Activated T-helper 1 cell treated with Interleukin-2 at 50 U/mL for 16 hours (primary cell): ENCODE measurements at places on chromosomes 7 and 10.

DNA sequence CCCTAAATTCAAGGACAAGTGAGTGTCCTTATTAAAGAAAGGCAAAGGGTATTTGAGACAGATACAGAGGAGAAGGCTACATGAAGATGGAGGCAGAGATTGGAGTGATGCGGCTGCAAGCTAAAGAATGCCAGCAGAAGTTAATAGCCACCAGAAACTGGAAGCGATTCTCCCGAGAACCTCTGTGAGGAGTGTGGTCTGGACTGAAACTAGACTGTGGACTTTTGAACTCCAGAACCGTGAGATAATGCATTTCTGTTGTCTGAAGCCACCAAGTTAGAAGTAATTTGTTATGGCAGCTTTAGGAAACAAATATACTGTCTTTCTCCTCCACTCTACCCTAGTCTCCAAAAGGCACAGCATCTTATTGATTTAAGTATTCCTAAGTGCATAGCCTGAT is 80.3 kb upstream of the CREB5 start:
- no peak for DNase-seq

DNA sequence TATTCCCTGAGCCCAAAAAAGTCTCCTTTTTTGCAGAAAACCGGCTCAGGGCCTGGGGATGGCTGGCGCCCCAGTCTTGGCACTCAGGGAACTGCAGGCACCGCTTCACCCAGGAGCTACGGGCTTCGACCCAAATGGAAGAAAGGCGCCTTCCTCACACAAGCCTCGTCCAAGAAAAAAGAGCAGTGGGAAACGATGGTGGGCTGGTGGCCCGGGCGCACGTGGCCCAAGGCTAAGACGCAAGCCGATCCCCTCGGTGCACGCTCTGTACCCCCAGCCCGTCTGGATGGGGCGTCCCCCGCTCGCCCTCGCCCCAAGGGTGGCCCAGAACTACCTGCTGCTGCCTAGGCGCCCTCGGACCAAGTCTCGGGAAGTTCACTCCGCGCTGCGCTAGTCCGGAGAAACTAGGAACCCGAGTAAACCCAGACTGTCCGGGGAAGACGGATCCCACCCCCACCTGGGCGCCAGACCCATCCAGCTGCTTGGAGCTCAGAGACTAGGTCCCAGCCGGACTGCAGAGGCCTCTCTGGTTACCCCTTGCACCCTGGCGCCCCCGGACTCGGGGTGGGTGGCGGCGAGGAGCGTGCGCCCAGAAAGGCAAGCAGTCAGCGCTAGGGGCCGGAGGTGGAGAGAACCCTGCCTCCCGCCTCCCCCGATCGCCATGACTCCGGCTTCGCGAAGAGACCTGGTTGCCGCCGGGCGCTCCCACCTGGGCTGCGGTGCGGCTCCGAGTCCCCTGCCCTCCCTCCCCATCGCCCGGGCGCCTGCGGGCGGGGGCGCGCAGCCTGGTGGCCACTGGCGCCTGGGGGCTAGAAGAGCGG is 76.4 kb downstream of the CALN1 start:
- DNase-seq, result no peak

GRCh38 chr10:57983281-57983791 is 284.4 kb downstream of the IPMK start:
- DNase-seq, result no peak

- DNase-seq, result no peak
These were observed 35.1 kb upstream of the GRID1 start for GRCh38 chr10:86401588-86402282.

- DNase-seq, result no peak
These were observed 16.2 kb downstream of the CAMK2G start for GRCh38 chr10:73858013-73858708.

DNA sequence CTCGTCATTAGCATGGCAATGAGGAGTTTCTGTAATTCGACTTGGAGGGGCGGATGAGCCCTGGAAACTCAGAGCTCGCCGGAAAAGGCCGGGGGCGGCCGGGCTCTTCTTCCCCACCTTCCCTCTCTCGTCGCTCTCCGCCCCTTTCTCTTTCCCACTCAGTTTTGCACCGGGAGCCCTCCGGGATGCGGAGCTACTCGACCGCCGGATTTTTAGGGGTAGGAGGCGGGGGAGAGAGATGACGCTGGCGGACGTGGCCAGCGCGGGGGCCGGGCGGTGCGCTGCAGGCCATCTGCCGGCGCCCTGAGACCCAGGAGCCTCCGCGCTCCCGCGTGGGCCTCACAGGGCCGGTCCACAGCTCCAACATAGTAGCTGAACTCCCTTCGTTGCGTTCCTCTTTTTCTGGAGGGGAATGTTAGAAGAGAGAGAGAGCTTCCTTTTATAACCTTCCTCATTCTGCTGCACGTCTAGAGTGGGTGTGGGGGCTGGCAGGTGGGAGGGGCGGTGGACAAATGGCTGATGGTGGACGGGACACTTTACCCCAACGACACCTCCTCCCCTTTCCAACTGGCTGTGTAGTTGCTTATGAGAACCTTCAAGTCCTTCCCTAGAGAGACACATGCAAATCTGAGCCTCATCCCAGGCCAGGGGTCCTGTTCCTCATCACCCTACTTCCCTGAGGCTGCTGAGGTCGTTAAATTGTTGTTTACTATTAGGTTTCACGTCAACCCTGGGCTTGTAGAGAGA is 1.1 kb upstream of the HOXA1 start:
- DNase-seq, result no peak

DNA sequence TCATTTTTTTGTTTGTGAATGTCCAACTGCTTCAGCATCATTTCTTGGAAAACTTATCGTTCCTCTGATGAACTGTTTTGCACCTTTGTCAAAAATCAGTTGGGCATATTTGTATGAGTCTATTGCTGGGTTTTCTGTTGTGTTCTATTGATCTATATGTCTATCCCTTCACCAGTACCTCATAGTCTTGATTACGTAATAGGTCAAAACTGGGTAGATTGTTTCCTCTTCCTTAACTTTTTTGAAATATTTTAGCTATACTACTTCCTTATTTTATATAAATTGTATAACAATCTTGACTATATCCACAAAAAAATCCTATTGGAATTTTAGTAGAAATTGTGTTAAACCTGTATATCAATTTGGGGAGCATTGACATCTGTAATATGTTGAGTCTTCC is 104.1 kb upstream of the PALS2 start:
- DNase-seq, result no peak
